NCI-H2081 (cell line): ENCODE measurements at places on chromosomes 3 and 15.

- no peak for DNase-seq
These were observed 6.8 kb upstream of the ADAMTS17 start for GRCh38 chr15:100348578-100348977.

GRCh38 chr3:194084284-194084683 lies 51.7 kb upstream of the HES1 start:
- no peak for DNase-seq

DNA sequence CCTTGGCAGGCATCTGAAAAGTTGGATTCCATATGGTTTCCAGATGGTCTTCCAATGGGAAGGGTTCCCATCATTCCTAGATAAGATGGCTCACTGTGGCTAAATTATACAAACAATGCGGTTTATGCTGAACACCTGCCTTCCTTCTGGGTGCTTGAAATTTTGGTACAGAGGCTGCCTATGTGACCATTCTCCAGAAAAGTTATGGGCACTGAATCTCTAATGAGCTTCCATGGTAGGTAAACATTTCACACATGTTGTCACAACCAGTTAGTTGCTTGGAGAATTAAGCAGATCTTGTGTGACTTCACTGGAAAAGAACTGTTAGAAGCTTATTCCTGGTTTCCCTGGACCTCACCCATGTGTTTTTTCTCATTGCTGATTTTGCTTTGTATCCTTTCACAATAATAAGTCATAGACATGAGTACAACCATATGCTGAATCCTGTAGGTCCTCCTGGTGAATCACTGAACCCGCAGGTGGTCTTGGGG lies 30.1 kb downstream of the PLOD2 start:
- no peak for DNase-seq

DNA sequence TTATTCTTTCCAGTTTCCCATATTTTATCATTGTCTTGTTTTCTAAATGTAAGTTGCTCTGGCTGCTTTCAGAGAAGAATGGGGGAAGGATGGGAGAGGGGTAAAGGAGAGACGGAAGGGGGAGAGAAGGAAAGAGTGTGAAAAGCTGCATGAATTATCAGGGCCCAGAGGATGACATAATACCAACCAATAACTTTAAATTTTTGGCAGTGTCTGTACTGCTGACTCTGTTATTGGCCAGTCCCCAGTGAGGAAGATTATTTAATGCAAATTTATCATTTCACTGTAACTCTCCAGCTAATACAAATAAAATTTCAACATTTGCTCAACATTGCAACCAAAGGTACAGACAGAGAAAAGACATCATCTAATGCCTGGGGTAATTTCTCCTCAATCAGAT lies 551.7 kb upstream of the CFAP20DC start:
- no peak for DNase-seq

DNA sequence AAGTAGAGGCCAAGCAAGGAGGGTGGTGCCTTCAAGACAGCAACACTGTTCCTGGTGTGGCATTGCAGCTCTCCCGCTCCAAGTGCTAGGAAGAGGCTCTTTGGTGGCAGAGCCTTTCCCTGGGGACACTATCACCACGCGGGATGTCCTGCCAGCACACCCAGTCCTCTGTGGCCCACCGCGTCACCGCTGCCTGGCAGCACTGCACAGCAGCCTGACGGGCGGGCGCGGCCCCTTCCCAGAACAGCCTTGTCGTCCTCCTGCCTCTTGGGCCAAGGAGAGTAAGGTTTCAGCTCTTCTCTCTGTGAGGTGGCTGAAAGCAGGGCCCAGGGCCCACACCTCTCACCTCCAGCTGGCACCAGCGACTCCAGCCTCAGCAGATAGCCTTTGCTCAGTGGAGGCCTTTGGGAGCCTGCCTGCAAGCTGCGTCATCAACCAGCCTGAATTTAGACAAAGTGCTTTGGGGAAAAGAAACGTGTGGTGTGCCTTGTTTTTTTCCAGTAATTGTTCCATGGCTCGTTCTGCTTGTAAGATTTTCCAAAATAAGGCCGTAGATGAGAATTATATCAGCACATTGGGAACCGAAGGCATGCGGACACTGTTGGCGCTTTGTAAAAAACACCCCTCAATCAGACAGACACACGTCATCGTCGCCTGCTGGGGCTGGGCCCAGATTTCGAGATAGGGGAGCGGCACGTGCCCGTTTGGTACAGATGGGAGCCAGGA lies 65.0 kb downstream of the AAGAB start:
- DNase-seq, result no peak

- DNase-seq, result no peak
These were observed 127.6 kb upstream of the GBE1 start for GRCh38 chr3:81888914-81889557.

GRCh38 chr15:66114863-66115425 lies 138.6 kb downstream of the MEGF11 start:
- DNase-seq, result no peak

DNA sequence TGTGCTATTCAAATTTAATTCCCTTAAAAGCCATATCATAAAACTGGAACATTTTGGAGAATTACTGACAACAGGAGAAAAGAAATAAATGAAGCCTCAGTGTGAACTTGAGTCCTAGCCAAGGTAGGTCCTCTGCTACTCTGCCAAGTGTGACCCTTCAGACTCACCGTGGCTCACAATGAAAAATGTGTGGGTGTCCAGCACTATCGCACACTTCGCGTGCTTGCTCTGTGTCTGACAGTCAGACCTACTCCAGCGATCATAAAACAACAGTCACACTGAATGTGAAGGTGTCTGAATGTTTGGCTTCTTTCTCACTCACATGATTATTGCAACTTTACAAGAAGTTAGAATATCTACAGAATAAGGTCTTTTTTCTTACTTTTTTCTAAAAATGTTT lies 65.8 kb upstream of the TRA2B start:
- no peak for DNase-seq

- no peak for DNase-seq
These were observed 15.8 kb upstream of the P2RY12 start for GRCh38 chr3:151400341-151400740.

GRCh38 chr3:58188173-58188564 lies 22.6 kb downstream of the DNASE1L3 start:
- DNase-seq, result no peak

DNA sequence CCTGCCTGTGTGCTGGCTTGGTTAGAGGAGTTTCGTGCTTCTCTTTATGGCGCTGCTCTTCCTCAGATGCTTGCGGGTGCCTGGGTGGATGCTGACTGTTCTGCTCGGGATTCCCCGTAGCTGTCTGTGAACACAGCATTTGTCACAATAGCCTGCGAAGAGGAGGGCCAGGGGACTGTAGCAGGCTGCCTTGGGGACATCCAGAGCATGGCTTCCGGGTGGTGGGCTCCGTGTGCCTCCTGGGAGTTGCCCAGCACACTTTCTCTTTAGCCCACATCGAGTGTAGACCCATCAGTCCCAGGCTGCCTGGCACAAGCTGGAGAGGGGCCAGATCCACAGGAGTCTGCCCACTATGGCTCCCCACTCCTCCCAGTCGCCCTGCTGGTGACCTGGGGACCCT lies 22.4 kb downstream of the LRRK1 start:
- DNase-seq, result no peak

GRCh38 chr3:94349310-94349878 lies 286.5 kb downstream of the NSUN3 start:
- no peak for DNase-seq

- DNase-seq, result peak; percentile 46
These were observed 193.8 kb upstream of the PPP2R3A start for GRCh38 chr3:135771760-135772159.

DNA sequence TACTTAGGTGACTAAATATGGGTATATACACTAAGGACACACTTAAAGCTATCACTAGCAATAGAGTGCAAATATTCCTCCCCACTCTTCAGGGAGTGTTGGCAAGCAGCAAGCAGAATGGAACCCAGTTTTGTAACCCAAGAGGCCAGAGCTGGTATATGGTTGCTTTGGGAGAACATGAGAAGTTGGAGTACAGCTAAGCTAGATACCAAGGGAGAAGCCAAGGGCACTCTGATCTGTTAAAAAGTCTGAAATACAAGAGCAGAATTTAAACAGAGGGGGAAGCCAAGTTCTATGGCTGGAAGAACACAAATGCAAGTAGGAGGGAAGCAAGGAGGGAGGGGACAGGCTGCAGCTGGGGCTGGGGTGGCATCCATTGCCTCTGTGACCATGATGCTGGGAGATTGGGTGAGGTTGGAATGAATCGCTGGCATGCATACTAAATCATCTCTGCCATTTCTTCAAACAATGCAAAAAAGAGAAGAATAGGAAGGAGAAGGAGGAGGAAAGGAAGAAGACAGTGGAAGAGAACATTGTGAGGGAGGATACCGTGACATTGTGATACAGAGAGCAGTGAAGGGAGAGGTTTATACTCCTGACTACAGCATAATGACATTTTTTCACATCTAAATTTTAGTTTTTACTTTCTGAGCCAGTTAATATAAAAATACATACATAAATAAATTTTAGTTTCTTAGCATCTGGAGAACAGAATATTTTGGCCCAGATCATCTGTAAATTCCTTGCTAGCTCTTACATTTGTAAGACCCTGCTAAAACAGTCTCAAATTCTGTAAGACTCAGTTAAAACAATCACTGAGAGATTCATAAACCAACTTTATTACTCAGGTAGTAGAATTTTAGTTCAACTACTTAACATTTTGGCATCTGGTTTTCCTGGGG lies 9.0 kb upstream of the ANXA2 start:
- no peak for DNase-seq

GRCh38 chr3:26579116-26579515 lies 43.5 kb upstream of the LRRC3B start:
- no peak for DNase-seq

DNA sequence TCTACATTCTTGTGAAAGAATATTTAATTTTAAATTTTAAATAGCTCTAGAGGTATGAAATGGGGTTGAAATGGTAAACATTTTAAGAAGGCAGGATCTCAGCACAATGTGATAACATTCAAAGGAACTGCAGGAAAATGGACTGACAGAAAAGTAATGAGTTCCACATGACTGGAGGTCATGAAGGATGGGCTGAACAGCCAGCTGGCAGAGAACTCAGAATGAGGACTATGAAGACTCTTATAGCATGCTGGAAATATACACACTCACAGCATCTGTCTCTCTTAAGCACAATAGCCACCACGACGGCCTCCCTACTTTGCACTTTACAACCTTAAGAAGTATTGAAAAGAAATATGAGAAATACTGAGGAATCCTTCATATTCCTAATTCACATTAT lies 94.7 kb downstream of the TNIK start:
- DNase-seq, result no peak

DNA sequence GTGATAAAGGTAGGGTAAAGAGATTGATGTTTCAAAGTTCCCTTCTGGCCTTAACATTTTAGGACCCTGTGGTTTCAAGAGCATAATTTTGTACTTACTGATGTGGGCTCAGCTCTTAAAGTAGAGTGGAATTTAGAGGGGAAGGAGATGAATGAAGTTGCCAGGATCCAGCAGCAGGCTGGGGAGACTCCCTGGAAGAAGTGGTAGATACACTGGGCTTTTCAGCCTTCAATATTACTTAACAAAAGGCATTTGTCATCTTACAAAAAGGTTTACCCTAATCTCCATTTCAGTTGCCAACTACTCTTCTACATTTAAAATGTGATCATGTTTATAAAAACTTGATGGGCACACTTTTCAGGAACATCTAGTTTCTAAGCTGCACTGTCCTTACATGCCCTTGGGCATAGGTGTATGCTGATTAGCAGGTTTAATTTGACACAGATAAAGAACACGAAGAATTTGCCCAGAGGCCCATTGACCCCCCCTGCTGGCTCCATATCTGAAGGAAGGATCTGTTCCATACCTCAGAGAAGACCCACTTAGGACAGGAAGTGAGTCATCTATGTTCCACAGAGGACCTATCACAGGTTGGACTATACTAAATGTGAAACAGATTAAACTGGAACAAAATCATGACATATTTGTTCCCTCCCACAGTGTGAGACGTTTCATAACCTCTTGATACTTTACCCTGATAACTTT lies 93.0 kb upstream of the LPP start:
- DNase-seq, result peak; percentile 23

DNA sequence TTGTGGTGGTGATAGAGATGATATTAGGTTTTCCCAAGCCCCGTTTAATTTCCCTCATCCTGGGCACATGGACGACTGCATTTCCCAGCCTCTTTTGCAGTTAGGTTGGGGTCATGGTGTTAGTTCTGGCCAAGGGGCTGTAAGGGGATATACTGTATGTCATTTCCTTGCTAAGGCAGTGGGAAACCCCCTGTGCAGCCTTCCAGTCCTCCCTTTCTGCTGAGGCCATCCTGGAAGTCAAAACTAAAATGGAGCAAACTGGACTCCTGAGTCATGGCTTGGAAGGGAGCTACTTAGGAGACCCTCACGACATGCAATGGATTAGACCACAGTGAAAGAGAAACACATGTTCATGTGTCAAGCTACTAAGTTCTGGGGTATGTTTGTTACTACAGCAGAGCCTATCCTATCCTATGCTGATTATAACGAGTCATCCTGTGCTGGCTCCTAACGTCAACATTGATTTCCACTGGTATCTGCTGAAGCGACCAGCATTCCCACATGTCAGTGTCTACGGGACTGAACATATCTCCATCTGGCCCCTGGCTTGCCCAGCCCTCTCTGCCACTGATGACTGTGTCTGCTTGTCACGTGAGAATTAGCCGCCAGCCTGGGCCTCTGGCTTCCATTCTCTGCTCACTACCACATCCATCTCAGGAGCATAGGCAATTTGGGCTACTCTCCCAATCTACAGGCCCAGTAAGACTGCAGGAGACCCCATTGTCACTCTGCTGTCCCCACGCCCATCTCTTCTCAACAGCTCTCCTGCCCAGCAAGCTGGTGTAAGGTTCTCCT lies 85.6 kb upstream of the MEF2A start:
- DNase-seq, result no peak

DNA sequence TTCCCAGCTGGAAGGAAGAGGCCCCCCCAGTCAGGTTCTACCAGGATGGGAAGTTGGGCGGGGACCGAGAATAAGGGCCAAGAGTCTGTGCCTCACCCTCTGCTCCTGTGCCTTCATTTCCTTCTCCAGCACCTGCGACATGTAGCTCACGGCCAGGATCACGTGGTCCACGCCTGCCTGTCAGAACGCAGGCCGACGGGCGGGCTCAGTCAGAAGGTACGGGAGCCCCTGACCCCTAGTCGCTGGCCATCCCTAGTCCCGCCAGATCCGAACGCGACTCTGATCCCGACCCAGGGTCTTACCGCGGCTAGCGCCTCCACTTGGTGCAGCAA lies 489 bp downstream of the GMPPB start:
- DNase-seq, result peak; percentile 54

- no peak for DNase-seq
These were observed 27.2 kb upstream of the TNFSF10 start for GRCh38 chr3:172550347-172550943.

GRCh38 chr15:98069256-98069655 lies 108.8 kb downstream of the ARRDC4 start:
- no peak for DNase-seq

DNA sequence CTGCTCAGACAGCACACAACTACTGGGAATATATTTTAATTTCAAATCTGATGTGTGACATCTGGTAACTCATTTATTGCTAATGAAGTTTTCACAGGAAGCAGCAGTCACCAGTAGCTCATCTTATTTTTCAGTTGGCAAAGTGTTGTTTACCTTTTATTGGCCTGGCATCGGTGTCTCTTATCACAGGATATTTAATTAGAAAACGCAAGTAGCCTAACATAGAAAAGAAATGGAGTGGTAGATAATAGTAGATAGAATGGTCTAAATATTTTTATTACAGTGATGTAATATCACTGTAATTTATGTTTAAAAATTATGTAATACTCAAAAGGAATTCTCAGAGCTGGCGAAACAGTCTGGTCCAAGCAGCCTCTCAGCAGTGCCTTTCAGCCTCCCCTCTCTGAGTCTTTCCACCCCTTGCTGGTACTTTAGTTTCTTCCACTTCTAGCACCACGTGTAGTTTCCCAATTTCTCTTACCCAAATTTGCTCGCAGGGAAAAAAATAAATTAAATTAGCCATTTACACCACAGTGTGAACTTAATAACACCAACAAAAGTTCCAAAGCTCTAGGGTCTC lies 31.9 kb downstream of the AGTR1 start:
- DNase-seq, result no peak
